Smooth muscle cell of the umbilical artery (primary cell): ENCODE measurements at places on chromosomes 3 and 15. TPM values are rescaled to one million over a fixed set of nuclear protein-coding genes. Genes with fewer than 3 reads are reported as not detected.

The RFX7 gene
- 5.9 and 8.4 TPM in 2 replicates for total RNA-seq

The PTPRG gene
- 28.2 and 29.5 TPM in 2 replicates for total RNA-seq

The PDZRN3 gene
- 12.3 and 114 TPM in 2 replicates for total RNA-seq

The ATP6V1A gene
- total RNA-seq, result 75.0 and 123 TPM in 2 replicates

The SSUH2 gene
- total RNA-seq, result 0.05 TPM in 1 of 2 replicates, not detected in the other

The GALNT15 gene
- 5.0 and 9.5 TPM in 2 replicates for total RNA-seq

The GOLGA8J gene
- not detected in 2 replicates for total RNA-seq

The ACTRT3 gene
- 3.4 and 4.8 TPM in 2 replicates for total RNA-seq

The CPN2 gene
- not detected in 2 replicates for total RNA-seq

The GHSR gene
- not detected in 2 replicates for total RNA-seq

The ZNF662 gene
- 1.1 and 1.2 TPM in 2 replicates for total RNA-seq

The MUC20 gene
- total RNA-seq, result 0.37 TPM in 1 of 2 replicates, not detected in the other

The ADGRG7 gene
- total RNA-seq, result 0.30 TPM in 1 of 2 replicates, not detected in the other

The C3orf20 gene
- total RNA-seq, result 0.05 TPM in 1 of 2 replicates, not detected in the other

The POTEB gene
- total RNA-seq, result not detected in 2 replicates

The WNT5A gene
- total RNA-seq, result 24.3 and 77.3 TPM in 2 replicates

The TICRR gene
- total RNA-seq, result 1.2 and 4.9 TPM in 2 replicates

The HTR3E gene
- total RNA-seq, result not detected in 2 replicates

The MED12L gene
- 0.42 and 0.89 TPM in 2 replicates for total RNA-seq

The ATP13A5 gene
- not detected in 2 replicates for total RNA-seq

The PLCB2 gene
- 0.28 TPM in 1 of 2 replicates, not detected in the other for total RNA-seq
